GDM1 (cell line): ENCODE measurements at places on chromosomes 7 and 10.

DNA sequence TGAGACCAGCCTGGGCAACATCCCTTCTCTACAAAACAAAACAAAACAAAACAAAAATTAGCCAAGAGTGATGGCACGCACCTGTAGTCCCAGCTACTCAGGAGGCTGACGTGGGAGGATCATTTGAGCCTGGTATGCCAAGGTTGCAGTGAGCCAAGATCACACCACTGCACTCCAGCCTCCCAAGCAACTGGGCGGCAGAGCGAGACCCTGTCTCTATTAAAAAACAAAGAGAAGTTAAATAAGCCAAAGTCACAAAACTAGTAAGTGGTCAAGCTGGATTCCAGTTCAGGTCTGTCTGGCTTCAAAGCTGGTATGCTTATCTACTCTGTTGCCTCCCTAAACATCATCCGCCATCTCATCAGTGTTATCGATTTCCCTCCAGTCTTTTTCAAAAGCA, 110.8 kb downstream of the ARID5B start:
- no peak for DNase-seq

DNA sequence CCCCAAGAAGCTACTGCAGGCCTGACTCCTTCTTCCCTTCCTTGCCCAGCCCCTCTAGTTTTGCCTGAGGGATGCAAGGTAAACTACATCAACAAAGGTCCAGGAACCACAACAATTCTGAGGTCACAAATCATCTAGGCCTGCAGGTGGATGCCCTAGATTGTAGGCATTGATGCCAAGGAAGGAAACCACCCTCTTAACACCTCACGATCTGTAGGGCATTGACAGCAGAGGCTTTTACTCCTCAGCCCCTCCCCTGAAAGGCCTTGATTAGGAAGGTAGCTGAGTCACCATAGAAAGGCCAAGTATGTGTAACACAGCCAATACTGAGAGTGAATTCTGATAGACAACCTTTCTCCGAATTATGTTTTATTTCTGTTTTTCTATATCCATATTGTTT, 46.7 kb upstream of the FAM3C start:
- no peak for DNase-seq

- DNase-seq, result no peak
Measured at GRCh38 chr7:129163875-129164544, 19.5 kb downstream of the TSPAN33 start.

DNA sequence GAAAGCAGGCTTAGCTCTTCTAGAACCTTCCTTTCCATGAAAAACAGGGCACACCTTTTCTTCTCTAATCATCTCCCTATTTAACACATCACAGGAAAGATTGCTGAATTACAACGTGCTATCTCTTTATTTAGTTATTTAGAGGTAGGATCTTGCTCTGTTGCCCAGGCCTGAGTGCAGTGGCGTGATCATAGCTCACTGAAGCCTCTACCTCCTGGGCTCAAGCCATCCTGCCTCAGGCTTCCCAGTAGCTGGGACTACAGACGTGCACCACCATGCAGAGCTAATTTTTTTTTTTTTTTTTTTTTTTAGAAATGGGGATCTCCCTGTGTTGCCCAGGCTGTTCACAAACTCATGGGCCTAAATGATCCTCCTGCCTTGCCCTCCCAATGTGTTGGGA, 251.2 kb downstream of the PRPF18 start:
- no peak for DNase-seq

GRCh38 chr7:79410345-79410744, 43.1 kb downstream of the MAGI2 start:
- no peak for DNase-seq
